Activated CD8-positive, alpha-beta memory T cell treated with anti-CD3 and anti-CD28 coated beads, Interleukin-2, amount 10 ng/mL, durations not matched to agents 7 days and 5 days (primary cell): ENCODE measurements at places on chromosomes 2 and 18. TPM values are rescaled to one million over a fixed set of nuclear protein-coding genes. Genes with fewer than 3 reads are reported as not detected.

Gene ADCYAP1
- total RNA-seq, result not detected

DNA sequence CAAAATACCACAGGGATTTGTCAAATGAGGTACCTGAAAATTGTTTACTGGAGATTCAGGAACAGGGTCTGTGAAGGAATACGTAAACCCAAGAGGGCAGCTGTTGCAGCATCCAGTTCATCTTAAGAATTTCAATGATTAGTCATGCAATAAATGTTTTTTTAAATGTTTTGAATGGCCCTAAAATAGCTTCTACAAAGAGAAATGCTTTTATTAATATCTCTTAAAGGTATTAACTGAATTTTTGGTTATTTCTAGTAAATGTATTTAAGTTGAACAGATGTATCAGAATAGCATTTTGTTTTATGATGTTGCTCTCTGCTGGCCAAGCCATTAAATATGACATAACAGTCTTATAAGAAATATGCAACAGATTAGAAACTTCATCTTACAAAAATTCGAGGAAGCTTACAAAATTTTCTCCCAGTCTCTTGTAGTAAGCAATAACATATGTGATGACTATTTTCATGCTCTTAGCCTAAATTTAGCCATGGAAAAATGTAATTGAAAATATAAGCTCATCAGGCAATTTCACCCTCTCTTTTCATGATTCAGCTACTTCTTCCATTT, 863.9 kb downstream of the SUCLG1 start:
- H3K4me1 ChIP-seq, result no peaks in the 10 kb centered on the region
- H3K36me3 ChIP-seq, result no peaks in the 10 kb centered on the region
- DNase-seq, result no peak
- H3K27me3 ChIP-seq, result no peaks in the 10 kb centered on the region
- H3K27ac ChIP-seq, result no peak overlapping the region

DNA sequence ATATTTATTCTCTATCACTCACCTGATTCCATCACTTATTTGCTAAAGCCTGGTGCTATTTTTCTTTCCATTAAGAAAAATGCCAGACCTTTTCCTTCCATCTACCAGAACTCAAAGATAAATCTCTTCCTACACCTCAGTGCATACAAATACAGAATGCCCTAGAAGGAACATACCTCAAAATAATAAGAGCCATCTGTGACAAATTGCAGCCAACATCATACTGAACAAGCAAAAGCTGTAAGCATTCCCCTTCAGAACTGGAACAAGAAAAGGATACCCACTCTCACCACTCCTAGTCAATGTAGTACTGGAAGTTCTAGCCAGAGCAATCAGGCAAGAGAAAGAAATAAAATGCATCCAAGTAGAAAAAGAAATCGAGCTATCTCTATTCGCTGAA, 315.9 kb upstream of the UBE2E3 start:
- DNase-seq, result no peak
- peaks cover 9% of the 10 kb centered on the region for H3K4me1 ChIP-seq
- no peaks in the 10 kb centered on the region for H3K36me3 ChIP-seq

Gene MCFD2
- total RNA-seq, result 30.5 TPM

- H3K27me3 ChIP-seq, result no peaks in the 10 kb centered on the region
- H3K4me3 ChIP-seq, result no peak overlapping the region
- no peak overlapping the region for H3K27ac ChIP-seq
- peaks cover 28% of the 10 kb centered on the region for H3K36me3 ChIP-seq
- DNase-seq, result no peak
- peaks cover 21% of the 10 kb centered on the region for H3K4me1 ChIP-seq
Observed at GRCh38 chr2:38871432-38871831, 4.3 kb downstream of the DHX57 start.

GRCh38 chr2:152826581-152827279, 108.3 kb downstream of the ARL6IP6 start:
- no peak overlapping the region for H3K4me3 ChIP-seq
- H3K36me3 ChIP-seq, result no peaks in the 10 kb centered on the region
- peaks cover 2% of the 10 kb centered on the region for H3K27me3 ChIP-seq
- no peak overlapping the region for H3K27ac ChIP-seq

Gene VAMP5
- 88.4 TPM for total RNA-seq

DNA sequence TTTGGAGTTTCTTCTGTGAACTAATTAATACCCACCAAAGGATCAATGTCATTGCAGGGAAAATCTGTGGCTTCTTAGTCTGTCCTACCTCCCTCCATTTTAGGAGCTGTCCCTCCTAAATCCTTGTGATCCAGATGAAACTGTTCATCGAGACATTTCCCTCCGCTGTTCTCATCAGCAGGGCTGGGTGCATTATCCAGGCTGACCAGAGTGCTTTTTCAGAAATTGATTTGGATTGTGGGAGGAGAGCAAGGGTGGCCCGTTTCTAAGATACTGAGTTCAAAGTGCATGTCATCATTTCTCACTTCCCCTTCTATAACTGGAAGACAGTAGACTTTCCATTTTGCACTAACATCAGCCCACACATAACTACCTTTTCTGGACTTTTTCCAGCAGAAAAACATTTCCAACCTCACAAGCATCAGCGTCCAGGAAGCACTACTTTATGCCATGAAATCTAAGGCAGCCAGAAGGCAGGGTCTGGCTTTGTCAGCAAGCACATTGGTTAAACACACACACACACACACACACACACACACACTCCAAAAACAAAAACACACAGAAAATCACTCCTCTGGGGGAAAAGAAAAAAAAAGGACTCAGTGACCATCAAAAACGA, 94.1 kb downstream of the ANKRD44 start:
- peak overlapping the region; percentile 44 for H3K4me3 ChIP-seq
- H3K27ac ChIP-seq, result peak overlapping the region; percentile 87
- DNase-seq, result no peak
- H3K27me3 ChIP-seq, result no peaks in the 10 kb centered on the region
- peaks cover 23% of the 10 kb centered on the region for H3K36me3 ChIP-seq
- H3K4me1 ChIP-seq, result peaks cover 79% of the 10 kb centered on the region

Gene CYP26B1
- total RNA-seq, result not detected
